ENCODE measurements at places on chromosomes 6 and 20. TPM values are rescaled to one million over a fixed set of nuclear protein-coding genes. Genes with fewer than 3 reads are reported as not detected.

- peak; percentile 89 for DNase-seq
- H3K36me3 ChIP-seq = no peaks in the 10 kb centered on the region
- H3K27ac ChIP-seq = peak overlapping the region; percentile 95
Measured at GRCh38 chr6:28863604-28864325, 60.0 kb downstream of the TRIM27 start.

DNA sequence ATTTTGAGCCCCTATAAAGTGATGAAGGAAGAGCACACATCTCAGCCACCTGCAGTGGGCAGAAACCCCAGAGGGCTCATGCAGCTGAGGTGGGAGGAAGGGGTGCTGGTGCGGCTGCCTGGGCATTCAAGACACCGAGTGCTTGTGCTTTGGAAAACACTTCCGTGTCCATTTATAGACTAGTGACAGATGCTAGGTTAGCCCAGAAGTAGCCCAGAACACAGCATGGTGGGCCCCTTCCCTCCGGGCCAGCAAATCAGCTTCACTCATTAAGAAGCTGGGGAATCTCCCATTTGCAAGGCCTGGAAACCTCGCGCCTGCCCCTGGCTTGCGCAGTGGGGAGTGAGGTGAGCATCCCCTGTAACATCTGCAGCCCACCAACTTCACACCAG, 12.9 kb downstream of the BEND3 start:
- no peak for DNase-seq
- peaks cover 9% of the 10 kb centered on the region for H3K36me3 ChIP-seq
- H3K27me3 ChIP-seq = no peaks in the 10 kb centered on the region

The EMILIN3 gene
- 5.6 TPM for total RNA-seq

DNA sequence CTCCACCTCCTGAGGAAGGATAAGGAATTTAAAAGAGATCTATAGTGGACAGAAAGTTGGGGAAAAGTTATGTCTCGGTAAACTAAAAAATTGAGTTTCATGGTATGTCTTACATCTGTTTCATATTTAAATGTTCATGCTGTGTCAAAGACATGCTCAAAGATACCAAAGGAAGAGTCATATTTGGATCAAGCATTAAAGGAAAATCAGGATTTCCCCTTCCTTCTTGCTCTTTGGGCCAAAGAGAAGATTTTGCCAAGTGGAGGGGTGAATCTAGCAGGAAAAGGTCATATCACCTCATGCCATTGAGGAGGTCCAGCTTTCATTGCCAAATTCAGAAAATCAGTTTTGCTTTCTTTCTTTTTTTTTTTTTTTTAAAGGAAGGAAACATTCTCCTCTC, 192.4 kb downstream of the OGFRL1 start:
- no peak overlapping the region for H3K4me3 ChIP-seq
- no peak overlapping the region for H3K27ac ChIP-seq
- H3K4me1 ChIP-seq = peaks cover 10% of the 10 kb centered on the region
- no peaks in the 10 kb centered on the region for H3K36me3 ChIP-seq
- no peaks in the 10 kb centered on the region for H3K27me3 ChIP-seq

GRCh38 chr6:154261688-154262397, 94.8 kb downstream of the IPCEF1 start:
- peaks cover 1% of the 10 kb centered on the region for H3K36me3 ChIP-seq
- H3K27me3 ChIP-seq = no peaks in the 10 kb centered on the region
- no peak overlapping the region for H3K27ac ChIP-seq
- DNase-seq = no peak
- H3K4me3 ChIP-seq = no peak overlapping the region

DNA sequence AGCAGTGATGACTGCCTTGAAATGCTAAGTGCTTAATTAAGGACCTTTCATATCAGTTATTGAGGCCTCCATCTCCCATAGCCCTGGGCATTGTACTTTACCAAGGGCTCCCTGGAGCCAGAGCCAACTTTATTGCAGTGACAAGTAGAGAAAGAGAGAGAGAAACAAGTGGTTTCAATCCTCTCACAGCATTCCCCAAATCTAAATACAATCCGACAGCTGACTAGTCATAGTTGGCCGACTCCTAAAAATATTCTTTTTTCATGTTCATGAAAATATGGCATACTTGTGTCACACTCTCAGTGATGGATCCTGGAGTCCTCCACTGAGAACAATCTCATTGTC, 127.0 kb upstream of the TFAP2D start:
- DNase-seq = no peak
- no peak overlapping the region for H3K27ac ChIP-seq
- no peaks in the 10 kb centered on the region for H3K36me3 ChIP-seq
- no peak overlapping the region for H3K4me3 ChIP-seq
- peaks cover 2% of the 10 kb centered on the region for H3K4me1 ChIP-seq

GRCh38 chr6:158631678-158632537, 12.6 kb downstream of the DYNLT1 start:
- H3K27ac ChIP-seq = peak overlapping the region; percentile 88
- H3K4me1 ChIP-seq = peaks cover 37% of the 10 kb centered on the region
- DNase-seq = no peak
- H3K4me3 ChIP-seq = peak overlapping the region; percentile 15

The GPX5 gene
- not detected for total RNA-seq

DNA sequence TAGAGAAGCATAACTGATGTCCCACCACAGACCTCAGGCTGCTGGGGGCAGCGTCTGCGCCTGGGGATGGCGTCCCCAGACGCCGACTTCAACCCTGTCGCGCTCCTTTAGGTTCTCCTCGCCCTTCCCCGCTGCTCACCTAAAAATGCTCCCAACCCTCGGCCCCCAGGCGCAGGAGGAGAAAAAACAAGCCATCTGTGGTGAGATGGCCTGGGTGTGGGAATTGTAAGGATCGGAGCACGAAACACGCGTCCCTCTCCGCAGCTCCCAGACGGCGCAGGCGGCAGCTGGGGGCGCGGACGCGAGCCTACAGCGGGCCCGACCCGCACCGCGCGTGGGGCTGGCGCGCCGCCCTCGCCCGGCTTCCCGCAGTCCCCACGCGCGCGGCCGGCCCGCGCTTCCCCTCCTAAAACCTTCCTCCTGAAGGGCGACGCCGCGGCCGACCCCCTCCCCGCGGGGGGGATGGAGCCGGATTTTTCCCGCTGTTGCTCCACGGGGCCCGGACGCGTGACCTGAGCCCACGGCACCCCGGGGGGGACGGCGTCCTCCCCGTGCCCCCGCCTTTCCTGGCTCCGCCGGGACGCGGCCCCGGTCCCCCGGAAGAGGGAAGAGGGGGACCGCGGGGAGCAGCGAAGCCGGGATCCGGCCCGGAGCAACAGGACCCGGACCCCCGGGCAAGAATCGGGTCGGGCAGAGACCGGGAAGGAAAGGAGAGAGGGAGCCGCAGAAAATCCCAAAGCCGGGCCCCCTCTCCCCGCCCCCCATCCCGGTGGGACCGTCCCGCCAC, 611 bp downstream of the EPB41L2 start:
- peak overlapping the region; percentile 82 for H3K27ac ChIP-seq
- H3K4me1 ChIP-seq = peaks cover 23% of the 10 kb centered on the region
- H3K27me3 ChIP-seq = peaks cover 14% of the 10 kb centered on the region
- DNase-seq = peak; percentile 24
- peak overlapping the region; percentile 82 for H3K4me3 ChIP-seq

DNA sequence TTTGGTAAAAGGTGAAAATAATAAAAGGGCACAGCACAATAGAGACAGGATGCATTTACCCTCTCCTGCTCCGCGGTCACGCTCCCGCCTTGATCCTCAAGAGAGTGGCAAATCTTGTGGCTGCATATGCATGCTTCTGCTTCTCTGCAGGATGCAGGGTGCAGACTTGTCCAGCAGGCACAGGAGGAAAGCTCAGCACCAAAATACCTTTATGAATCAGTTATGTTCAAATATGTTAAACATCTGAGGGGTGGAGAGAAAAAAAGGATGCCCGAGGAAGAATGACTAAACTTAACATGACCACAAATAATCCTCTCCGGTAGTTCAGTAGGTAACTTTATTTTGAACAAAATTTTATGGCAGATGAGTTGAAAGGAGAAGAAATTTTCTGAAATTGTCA, 366.1 kb upstream of the SOX4 start:
- H3K4me1 ChIP-seq = peaks cover 15% of the 10 kb centered on the region
- H3K4me3 ChIP-seq = no peak overlapping the region
- peaks cover 15% of the 10 kb centered on the region for H3K36me3 ChIP-seq
- DNase-seq = no peak
- H3K27me3 ChIP-seq = no peaks in the 10 kb centered on the region

The SLC52A3 gene
- 0.25 TPM for total RNA-seq

Data from mesothelial cell of epicardium (in vitro differentiated cells).